Endothelial cell (in vitro differentiated cells): ENCODE measurements at places on chromosomes 6 and 20. TPM values are rescaled to one million over a fixed set of nuclear protein-coding genes. Genes with fewer than 3 reads are reported as not detected.

CAP2 gene
- total RNA-seq, result 4.4 TPM

- no peak for DNase-seq
These were observed 166.8 kb downstream of the IBTK start for GRCh38 chr6:82080767-82081166.

DNA sequence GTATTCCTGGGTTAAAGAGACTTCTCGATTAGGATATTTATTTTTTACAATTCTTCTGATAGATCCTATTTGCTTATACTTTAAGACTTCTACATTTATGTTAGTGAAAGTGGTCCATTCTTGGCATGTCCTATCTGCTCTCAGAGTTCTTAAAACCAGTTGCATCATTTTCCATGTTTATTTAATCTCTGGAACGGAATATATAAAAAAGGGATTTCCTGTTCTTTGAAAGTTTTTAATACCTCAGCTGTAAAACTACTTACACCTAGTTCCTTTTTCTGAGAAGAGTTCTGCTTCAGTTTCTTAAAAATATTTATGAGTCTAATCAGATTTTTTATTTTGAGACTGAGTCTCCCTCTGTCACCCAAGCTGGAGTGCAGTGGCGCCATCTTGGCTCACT, 18.0 kb upstream of the MYL9 start:
- DNase-seq, result no peak

GRCh38 chr6:40383348-40384115, 203.6 kb downstream of the LRFN2 start:
- DNase-seq, result no peak

DNA sequence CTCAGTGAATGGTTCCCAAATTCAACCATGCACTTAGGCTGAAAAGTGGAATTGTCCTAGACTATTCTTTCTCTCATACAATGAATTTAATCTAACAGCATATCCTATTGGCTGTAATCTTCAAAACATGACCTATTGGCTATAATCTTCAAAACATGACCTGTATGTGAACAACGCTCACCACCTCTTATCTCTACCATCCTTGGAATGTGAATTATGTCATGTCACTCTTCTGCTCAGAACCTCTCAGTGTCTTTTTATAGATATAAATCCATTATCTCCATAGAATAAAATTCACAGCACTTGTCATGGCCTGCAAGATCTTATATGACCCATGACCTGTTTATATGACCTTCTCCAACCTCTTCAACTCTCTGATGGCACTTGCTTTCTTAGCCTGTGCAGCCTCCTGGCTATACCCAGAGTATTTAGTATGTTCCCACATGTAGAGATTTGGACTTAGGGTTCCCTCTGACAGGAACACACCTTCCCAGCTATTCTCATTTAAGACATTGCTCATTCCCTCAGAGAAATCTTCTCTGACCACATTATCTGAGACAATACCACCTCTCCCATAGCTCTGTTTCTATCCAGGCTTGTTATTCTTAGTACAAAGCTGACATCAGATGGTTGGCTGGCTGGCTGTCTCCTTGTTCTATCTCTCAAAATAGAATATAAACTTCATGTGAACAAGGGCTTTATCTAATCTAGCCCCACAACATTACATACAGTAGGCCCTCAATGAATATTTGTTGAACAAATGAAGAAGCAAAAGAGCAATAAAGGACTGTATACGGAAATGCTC, 275.0 kb upstream of the PREP start:
- no peak for DNase-seq

EMILIN3 gene
- 0.28 TPM for total RNA-seq

ENPP4 gene
- total RNA-seq, result 6.1 TPM

EDN1 gene
- total RNA-seq, result 8.3 TPM

- DNase-seq, result no peak
These were observed 42.6 kb upstream of the TGM2 start for GRCh38 chr20:38207621-38208020.

KIAA1755 gene
- total RNA-seq, result not detected

TULP1 gene
- total RNA-seq, result not detected

CTAGE9 gene
- not detected for total RNA-seq

GRCh38 chr6:99119109-99120031, 171.6 kb upstream of the FBXL4 start:
- DNase-seq, result peak; percentile 57

DNA sequence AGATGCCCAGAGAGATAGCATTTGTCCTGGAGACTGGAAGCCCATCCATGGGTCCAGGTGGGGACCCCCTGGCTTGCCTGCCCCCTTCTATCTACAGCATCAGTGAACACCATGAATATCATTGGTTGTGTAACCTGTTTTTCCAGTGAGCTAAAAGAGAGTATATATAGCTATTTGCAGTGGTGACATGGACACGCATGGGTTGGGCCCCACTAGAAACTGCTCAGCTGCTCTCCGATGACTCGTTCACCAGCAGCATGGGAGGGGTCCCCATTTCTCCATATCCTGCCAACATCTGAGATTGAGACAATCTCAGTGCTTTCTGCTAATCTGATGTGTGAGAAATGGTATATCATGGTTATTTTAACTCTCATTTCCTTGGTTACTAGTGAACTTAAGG, 4.0 kb upstream of the ZC3H12D start:
- no peak for DNase-seq
